ENCODE measurements at places on chromosomes 2 and 18. TPM values are rescaled to one million over a fixed set of nuclear protein-coding genes. Genes with fewer than 3 reads are reported as not detected.
A peak's percentile ranks its signal among the peaks of the same experiment; 100 is the strongest.

- no peak for DNase-seq
These were observed 28.1 kb downstream of the CAVIN2 start for GRCh38 chr2:191818725-191819350.

GRCh38 chr2:129483366-129483765, 496.1 kb upstream of the RAB6C start:
- DNase-seq: no peak

The GIGYF2 gene
- 61.7 TPM for total RNA-seq

DNA sequence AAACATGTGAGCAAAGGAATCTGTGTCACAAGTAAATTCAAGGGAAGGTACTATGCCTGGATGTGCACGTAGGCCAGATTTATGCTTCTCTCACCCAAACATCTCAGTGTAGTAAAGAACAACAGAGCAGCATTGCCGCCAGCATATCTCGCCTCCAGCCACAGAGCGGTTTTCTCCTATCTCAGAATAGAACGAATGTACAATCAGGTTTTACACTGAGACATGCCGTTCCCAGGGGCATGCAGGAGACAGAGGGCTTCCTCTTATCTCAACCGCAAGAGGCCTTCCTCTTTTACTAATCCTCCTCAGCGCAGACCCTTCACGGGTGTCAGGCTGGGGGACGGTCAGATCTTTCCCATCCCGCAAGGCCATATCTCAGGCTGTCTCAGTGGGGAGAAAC, 175.3 kb downstream of the RPIA start:
- no peak for DNase-seq

The LYG2 gene
- total RNA-seq: not detected

GRCh38 chr2:57314682-57315081, 731.9 kb upstream of the VRK2 start:
- DNase-seq: no peak

DNA sequence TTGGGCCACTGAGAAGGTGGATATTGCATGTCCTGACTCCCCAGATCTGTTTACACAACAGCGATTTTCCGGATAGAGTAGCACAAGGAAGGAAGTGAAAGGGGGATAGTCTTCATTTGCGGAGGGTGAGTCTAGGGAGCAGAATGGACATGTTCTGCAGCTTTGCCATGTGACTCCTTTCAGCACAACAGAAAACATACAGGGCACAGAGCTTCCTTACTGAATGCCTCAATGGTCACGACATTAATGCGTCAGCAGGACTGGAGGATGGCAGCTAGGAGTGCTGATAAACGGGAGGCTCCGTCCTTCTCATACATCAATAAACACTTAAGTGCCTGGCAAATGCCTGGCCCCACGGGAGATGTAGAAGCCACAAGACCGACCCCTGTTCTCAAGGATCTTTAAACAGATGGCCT, 163.0 kb downstream of the FAM210A start:
- DNase-seq: no peak

The CD207 gene
- not detected for total RNA-seq

- DNase-seq: no peak
These were observed 24.8 kb upstream of the GALNT14 start for GRCh38 chr2:31163011-31163539.

DNA sequence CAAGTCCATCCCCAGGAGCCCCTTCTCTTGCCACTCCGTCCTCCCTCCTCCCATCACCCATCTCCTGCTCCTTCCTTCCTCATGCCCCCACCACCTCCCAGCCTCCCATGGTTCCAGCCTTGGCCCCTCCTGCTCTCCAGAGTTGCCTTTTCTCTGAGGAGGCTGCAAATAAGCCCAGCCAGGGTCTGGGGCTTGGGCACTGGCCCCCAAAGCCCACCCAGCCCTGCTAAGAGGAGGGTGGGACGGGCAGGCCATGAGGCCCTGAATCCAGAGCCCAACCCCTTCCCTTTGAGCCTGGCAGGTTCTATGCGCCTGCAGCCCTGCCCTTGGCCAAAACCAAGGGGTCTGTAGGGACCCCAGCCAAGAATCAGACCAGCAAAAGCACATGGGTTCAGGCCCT, 71.6 kb downstream of the STPG4 start:
- DNase-seq: no peak

The NTSR2 gene
- total RNA-seq: not detected

- DNase-seq: no peak
These were observed 3.1 kb downstream of the COL3A1 start for GRCh38 chr2:188977317-188977716.

DNA sequence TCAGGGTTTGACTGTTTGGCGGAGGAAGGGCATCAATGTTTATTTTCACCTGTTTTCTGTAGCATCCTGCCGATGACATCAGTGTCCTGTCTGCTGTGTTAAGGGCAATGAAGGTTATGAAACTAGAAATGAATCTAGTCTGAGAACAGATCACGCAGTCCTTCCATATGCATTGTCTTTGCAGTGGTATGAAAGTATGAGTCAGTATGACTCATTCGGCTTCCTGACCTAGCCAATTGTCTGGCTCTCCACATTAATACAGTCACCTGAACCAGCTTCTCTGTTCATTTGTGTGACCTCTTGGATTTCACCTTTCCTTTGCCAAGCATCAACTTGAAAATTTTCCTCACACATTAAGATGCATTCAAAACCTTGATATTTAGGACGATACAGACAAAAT, 353.8 kb downstream of the RND3 start:
- DNase-seq: no peak

- DNase-seq: peak; percentile 69
These were observed 1.2 kb downstream of the CFLAR start for GRCh38 chr2:201116959-201117734.

DNA sequence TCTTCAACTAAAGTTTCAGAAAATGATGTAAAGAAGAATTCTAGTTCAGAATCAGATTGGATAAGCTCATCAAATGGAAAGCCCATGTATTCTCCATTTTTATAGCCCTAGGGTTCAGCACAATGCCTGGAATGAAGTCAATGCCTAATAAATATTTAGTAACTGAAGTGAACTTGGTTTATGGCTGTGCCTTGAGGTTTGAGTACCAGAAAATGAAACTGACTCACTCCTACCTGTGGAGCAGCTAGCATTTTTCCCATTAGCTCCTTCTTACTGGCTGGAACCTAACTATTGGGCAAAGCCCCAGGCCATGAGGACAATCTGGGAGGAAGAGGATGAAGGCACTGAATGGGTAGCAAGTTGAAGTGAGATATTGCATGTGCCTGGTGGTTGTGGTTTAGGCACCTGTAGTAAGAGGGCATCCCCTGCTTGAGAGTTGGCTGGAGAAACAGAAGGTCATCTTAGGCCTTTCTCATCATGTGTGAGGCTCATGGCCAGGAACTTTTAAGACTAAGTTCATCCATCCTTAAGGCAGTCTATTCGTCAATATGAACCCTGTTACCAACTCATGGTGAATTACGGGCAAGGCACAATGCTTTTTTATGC, 85.0 kb upstream of the LYPD1 start:
- no peak for DNase-seq

The TCF7L1 gene
- not detected for total RNA-seq

The KCNF1 gene
- total RNA-seq: not detected

DNA sequence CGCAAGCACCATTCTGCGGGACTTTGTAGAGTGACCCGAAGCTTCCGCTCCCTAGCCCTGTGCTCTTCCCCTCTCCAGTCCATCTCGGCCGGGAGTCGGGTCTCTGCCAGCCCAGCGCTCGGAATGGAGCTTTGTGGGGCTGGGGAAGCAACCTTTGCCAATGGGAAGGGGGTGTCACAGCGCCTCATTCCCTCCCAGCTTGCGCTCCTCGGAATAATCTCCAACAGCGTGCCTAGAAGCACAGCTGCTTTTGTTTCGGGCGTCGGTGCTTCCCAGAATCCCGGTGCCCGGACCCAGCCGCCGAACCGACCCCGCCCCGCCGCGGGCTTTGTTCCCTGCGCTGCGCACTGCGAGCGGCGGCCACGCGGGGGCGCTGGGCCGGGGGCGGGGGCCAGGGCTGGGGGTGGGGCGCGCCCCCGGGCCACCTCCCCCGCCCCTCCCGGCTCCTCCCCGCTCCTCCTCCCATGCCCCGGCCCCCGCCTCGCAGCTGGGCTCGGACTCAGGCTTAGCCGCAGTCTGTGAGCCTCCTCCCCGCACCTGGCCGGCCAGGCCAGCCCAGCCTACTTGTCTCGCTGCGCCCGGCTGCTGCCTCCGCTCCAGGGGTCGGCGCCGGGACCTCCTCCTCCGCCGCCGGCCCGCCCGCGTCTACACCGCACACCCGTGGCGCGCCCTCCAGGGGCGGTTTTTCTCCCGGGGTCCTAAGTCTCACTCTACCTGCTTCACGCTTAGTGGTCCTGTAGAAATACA, 77.7 kb upstream of the SMAD2 start:
- DNase-seq: peak; percentile 51

The CD302 gene
- 0.23 TPM for total RNA-seq

DNA sequence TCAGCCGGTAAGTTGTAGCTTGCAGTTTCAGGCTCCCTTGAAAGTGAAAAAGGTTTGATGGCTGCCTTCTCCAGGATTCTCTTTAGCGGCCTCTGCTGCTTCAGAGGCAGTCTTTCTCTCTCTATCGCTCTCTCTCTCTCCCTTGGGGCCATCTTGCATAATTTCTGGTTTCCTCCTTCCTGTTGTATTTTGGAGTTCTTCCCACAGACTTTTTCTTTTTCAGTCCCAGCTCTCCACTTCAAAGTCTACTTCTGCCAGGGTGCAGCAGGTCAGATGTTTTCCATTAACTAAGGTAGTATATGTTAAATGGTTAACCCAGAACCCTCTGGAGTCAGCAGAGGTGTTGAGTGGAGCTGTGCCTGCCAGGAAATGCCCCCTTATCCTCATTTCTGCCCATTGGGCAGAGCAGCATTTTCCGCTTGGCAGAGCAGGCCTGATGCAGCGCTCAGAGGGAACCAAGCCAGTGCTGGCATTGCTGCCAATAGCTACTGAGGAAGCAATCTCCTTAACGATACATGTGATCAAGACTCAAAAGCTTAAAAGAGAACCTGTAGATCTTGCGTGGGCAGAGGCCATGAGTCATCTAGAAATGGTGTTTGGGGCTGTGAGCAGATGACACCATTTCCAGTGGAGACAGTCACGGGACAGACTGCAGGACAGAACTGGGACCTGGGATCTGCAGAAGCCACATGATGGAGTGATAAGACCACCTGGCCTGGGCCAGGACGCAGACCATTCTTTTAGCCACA, 20.8 kb downstream of the DBI start:
- no peak for DNase-seq

The KCNS3 gene
- not detected for total RNA-seq

The SLC14A1 gene
- total RNA-seq: 2.4 TPM

DNA sequence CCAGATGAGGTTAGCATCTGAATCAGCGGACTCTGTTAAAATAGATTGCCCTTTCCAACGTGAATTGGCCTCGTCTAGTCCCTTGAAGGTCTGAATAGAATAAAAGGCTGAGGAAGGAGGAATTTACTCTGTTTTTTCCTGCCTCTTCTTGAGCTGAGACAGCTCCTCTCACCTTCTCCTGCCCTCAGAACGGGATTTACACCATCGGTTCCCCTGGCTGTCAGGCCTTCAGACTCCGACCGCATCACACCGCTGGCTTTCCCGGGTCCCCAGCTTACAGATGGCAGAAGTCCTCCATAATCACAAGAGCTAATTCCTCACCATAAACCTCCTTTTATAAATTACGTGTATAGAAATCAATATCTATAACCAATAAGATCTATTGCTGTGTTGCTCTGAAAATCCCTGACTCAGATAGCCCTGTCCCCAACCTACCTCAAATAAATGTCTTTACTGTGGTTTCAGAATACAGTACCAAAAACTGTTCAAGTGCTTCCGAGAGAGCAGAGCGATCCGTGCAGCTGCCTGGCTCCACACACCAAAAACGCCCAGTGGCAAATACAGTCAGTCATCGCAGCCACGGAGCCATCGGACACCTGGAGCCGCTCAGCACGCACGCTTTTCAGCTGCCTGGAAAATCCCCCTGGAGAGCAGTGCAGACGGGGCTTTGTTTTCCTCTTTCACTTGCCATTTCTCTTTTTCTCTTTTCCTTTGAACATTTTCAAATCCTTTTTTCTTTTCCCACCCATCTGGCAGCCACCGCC, 196.9 kb downstream of the NRP2 start:
- no peak for DNase-seq

The ANKAR gene
- 4.8 TPM for total RNA-seq

The RAB6D gene
- not detected for total RNA-seq

DNA sequence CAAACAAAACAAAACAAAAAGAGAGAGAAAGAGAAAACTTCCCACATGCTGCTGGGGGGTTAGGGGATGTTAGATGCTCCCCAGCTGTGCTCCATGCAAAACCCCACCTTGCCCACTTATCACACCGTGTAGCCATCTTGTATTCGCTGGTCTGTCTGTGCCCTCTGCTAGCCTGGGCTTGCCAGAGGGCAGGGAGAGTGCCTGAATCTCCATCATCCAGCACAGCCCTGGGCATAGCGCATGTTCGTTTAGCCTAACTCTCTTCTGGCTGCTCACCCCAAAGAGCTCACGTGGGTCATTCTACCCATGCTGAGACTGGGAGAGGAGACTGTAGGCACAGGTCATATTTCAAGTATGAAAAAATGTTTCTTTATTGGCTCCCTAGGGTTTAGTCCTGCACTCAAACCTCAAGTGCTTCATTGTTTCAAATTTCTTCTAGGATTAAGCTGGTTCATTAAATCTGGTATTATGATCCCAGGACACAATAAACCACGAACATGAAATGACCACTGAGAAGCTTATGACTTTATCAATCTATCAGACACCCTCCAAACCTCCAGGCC, 100.5 kb downstream of the KCNF1 start:
- no peak for DNase-seq

The ABCB11 gene
- 0.03 TPM for total RNA-seq

DNA sequence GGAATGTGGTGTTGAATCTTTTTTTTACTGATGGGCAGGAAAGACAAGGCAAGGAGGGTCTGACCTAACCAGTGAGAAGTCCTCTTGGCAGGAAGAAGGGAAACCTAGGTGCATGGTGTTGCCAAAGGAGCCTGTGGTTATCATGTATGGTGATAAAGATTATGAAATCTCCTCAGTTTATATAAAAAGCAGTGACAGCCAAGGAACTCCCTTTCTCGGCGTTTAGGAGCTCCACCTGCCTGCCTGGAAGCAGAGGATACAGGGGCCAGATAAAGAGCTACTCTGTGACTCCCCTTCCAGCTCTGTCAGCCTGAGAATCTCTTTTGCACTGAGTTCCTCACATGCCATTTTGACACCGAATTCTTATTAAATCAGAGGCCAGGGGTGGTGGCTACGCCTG, 26.1 kb downstream of the COLEC12 start:
- DNase-seq: no peak

DNA sequence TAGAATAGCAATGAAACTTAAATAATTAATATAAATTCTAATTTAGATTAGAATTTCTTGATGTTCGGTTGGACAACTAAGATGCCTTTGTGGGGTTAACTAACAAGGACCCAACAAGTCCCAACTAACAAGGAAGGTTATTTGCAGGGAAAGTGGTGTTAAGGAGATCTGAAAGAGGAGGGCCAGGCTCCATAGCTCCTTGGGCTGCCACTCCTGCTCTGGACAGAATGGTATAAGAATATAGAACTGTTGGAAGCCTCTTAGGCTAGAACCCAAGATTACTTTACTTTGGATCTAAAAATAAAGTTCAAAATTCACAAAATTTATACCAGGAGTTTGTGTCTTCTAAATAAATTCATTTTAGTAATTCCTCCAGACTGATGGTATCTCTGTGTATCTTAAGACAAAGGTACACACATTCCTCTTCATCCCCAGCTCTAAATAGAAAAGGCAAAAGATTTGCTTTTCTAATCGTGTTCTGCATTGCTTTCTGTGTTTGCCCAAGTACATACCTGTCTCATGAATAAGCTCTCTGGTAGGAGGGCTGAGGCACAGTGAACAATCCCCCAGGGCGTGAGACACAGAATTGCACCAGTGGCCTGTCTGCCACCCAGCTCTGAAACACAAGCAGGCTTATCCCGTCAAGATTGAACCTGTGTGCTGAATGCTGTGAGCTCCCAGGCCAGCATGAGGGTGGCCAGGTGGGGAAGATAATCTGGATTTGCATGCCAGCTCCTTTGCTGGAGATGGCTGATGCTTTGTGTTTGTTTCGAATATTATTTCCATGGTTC, 176.0 kb downstream of the ACKR3 start:
- DNase-seq: no peak

All from activated CD8-positive, alpha-beta T cell treated with anti-CD3 and anti-CD28 coated beads, Interleukin-2, amount 10 ng/mL, durations not matched to agents 7 days and 5 days (primary cell).